ENCODE measurements at places on chromosomes 12 and 14. TPM values are rescaled to one million over a fixed set of nuclear protein-coding genes. Genes with fewer than 3 reads are reported as not detected.
A peak's percentile ranks its signal among the peaks of the same experiment; 100 is the strongest.

- no peak overlapping the region for H3K27ac ChIP-seq
- no peaks in the 10 kb centered on the region for H3K27me3 ChIP-seq
- H3K36me3 ChIP-seq = no peaks in the 10 kb centered on the region
- DNase-seq = no peak
- H3K4me3 ChIP-seq = no peak overlapping the region
Measured at GRCh38 chr14:58572473-58572853, 65.3 kb upstream of the DACT1 start.

The HCAR3 gene
- total RNA-seq = not detected

DNA sequence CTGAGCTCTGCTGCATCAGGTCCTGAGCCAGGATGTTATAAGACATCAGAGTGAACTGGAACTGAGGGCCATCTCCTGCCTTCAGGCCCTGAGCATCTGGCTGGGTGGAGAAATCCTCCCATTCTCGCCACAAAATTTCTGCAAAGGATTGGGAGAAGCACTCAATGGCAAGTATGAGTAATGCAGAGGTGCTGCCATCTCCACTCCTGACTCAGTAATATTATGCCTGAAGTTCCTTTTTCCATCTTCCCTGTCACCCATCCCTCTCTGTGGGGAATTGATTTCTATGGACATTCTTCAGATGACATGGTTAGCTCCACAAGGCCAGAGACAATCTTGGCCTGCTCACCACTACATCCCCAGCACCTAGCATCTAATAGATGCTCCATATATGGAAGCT, 4.7 kb downstream of the ANGEL1 start:
- no peak overlapping the region for H3K4me3 ChIP-seq
- peaks cover 32% of the 10 kb centered on the region for H3K36me3 ChIP-seq
- peaks cover 8% of the 10 kb centered on the region for H3K4me1 ChIP-seq
- no peak overlapping the region for H3K27ac ChIP-seq
- DNase-seq = no peak

GRCh38 chr14:89165189-89166181, 251.5 kb downstream of the FOXN3 start:
- peak overlapping the region; percentile 66 for H3K4me3 ChIP-seq
- peak overlapping the region; percentile 76 for H3K27ac ChIP-seq
- no peak for DNase-seq

DNA sequence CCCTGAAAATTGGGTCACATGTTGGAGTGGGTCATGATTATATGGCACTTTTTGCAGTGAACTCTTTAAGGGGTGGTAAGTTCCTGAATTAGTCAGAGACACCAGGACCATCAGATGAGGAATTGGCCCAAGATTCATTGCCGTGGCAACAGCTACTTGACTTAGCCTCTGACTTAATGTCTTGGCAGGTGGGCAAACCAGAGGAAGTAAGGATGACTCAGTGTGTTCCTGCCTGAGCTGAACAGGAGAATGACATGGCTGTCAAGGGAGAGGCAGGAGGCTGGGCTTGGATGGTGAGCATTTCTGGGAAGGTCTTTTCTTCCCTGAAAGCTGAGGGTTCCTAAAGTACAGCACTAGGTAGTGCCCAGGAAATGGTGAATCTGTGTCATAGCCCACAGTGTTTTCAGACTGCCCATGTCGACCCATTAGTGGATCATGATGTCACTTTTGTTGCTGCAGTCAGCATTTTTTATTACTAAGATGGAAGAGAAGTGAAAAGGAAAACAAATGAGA, 170.1 kb upstream of the PWP1 start:
- no peaks in the 10 kb centered on the region for H3K36me3 ChIP-seq
- H3K27ac ChIP-seq = no peak overlapping the region
- peak; percentile 46 for DNase-seq
- H3K27me3 ChIP-seq = no peaks in the 10 kb centered on the region

DNA sequence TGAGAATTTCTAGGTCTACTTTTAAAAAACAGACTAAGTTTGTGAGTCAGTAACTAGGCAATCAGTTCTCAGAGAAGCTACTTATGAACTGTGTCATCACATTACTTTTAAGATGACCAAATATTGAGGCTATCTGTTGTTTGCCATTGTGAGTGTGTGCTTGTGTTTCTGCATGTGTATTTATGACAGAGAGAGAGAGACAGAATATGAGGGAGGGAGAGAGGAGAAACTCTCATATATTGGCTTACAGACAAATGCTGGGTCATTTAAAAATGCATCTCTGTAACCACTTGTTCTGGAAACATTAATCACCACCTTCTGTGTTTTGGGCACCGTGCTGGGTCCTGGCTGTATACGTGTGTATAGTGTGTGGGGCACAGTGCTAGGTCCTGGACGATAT, 161.5 kb upstream of the FRMD6 start:
- no peaks in the 10 kb centered on the region for H3K36me3 ChIP-seq
- H3K27ac ChIP-seq = no peak overlapping the region
- no peaks in the 10 kb centered on the region for H3K4me1 ChIP-seq
- H3K4me3 ChIP-seq = no peak overlapping the region
- no peak for DNase-seq
- no peaks in the 10 kb centered on the region for H3K27me3 ChIP-seq

- no peak overlapping the region for H3K4me3 ChIP-seq
- no peaks in the 10 kb centered on the region for H3K4me1 ChIP-seq
- H3K27me3 ChIP-seq = no peaks in the 10 kb centered on the region
- peaks cover 11% of the 10 kb centered on the region for H3K36me3 ChIP-seq
- no peak overlapping the region for H3K27ac ChIP-seq
Measured at GRCh38 chr14:100132161-100132902, 27.1 kb downstream of the DEGS2 start.

DNA sequence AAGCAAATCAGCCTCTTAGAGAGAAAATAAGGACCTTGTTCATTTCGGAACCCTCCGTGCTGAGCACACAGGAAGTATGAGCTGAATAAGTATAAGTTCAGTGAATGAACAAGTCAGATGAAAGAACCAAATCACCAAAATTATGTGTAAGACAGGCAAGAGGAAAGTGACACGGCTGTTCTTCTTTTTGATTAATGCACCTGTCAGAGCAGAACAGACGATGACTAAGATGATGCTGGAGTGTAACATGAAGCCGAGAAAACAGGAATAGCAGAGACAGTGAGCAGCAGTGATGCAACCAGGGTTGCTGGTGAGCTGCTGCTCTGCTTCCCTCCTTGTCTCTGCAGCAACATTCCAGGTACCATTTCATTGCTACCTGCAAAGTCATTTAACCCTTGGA, 861.1 kb downstream of the GALC start:
- no peak for DNase-seq
- no peak overlapping the region for H3K4me3 ChIP-seq
- no peaks in the 10 kb centered on the region for H3K4me1 ChIP-seq
- H3K27me3 ChIP-seq = no peaks in the 10 kb centered on the region
- H3K36me3 ChIP-seq = no peaks in the 10 kb centered on the region
- no peak overlapping the region for H3K27ac ChIP-seq

DNA sequence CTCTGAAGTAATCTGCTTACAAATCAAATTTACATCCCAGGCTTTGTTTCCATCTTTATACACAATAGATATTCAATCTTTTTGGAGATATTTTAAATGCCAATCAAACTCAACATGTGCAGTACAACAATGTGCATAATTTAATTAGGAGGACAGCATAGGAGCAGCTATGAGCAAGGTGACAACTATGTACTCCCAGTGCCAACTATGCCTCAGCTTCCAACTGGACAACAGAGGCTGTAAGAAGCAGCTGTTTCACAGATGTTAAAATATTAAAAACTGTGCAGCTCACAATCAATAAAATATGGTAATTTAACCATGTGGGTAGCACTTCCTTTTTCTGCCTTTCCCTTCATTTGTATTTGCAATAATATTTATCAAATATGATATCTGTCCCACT, 99.9 kb downstream of the ST8SIA1 start:
- no peaks in the 10 kb centered on the region for H3K4me1 ChIP-seq
- no peak overlapping the region for H3K27ac ChIP-seq
- H3K36me3 ChIP-seq = no peaks in the 10 kb centered on the region
- no peaks in the 10 kb centered on the region for H3K27me3 ChIP-seq
- no peak overlapping the region for H3K4me3 ChIP-seq
- no peak for DNase-seq

The CRACR2A gene
- total RNA-seq = 2.7 TPM

Data from thoracic aorta (tissue), 2 donors.